ENCODE measurements at places on chromosomes 4 and X.

- no peak for DNase-seq
These were observed 161.8 kb downstream of the RPA4 start for GRCh38 chrX:97045470-97045869.

DNA sequence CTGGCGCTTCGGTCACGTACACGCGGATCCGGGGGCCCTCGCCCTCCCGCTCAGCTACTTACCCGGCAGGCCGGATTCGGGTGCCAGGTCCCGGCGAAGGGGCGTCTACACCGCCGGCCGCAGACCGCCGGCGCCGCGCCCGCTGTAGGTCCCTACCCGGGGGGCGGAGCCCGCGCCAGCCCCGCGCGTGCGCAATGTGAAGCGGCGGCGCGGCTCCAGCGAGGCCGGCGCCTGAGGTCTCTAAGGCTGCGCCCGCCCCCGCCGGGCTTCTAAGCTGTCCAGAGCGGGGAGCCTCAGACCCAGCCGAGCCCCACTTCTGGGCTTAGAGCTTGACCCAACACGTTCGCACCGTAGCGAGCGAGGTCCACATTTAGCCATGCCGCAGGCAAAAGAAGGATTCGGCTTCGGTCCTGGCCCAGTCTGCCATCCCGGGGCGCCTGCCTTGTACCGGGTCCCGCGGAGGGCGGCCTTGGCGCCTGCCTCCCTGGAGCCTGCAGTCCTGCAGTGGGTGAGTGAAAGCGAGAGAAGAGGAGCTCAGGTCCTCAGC, at the start of gene ZNF518B:
Gene ZNF518B (minus strand): TSS at position 172 of the 547 bp plus-strand sequence. CDS start 11,098 bp downstream, outside the sequence.
- peak; percentile 93 for DNase-seq

DNA sequence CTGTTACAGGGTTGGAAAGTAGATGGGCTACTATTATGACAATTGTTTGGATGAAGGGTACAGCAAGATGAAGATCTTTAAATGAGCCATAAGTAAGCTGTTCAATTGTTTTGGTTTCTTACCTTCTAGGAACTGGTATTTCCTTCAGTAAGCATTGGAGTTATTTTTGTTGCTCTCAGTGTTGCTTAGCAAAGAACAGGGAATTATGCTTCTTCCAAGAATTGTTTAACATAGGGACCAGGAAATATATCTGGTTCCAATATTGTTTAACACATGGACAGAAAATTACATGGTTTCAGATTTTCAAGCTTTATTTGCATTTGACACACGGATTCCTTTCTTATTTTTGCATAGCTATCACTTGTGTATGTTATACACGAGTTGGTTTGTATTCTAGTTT, 1999.0 kb downstream of the ARAP2 start:
- DNase-seq = no peak

DNA sequence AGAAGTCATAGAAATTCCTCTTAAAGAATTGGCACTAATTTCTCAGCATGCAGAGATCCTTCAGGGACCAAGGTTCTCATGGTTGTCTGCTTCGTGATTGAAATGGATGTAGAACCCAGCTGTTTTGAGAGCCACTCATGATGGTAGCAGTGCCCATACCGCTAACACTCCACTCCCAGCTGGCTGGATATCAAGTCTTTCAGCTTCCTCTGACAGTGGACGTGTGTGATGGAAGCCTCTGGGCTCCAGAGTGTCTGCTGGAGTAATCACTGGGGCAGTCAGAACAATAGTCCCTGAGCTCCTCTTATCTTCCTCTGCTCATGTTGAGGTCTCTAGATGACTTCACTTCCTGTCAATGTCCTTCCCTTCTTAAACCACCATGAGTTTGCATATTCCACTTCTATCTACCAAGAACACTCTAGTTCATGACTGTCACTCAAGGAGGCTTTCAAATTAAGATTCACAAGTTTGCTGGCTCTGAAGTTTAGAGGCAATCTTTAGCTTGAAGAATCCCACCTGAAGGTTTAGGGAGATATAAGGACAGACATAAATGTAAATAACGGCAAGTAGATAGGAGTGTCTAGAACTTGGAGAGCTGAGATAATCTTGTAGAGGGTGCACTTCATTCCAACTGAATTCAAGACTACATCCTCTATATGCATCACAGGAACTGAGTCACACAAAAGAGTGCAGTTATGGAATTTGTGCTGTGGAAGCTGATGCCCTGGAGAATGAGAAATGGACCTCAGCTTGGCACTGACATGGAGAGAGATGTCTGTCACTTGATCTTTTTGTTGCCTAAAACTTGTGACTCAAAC, 64.5 kb upstream of the WDR1 start:
- no peak for DNase-seq

GRCh38 chrX:46653482-46653881, 79.9 kb downstream of the CHST7 start:
- DNase-seq = no peak

DNA sequence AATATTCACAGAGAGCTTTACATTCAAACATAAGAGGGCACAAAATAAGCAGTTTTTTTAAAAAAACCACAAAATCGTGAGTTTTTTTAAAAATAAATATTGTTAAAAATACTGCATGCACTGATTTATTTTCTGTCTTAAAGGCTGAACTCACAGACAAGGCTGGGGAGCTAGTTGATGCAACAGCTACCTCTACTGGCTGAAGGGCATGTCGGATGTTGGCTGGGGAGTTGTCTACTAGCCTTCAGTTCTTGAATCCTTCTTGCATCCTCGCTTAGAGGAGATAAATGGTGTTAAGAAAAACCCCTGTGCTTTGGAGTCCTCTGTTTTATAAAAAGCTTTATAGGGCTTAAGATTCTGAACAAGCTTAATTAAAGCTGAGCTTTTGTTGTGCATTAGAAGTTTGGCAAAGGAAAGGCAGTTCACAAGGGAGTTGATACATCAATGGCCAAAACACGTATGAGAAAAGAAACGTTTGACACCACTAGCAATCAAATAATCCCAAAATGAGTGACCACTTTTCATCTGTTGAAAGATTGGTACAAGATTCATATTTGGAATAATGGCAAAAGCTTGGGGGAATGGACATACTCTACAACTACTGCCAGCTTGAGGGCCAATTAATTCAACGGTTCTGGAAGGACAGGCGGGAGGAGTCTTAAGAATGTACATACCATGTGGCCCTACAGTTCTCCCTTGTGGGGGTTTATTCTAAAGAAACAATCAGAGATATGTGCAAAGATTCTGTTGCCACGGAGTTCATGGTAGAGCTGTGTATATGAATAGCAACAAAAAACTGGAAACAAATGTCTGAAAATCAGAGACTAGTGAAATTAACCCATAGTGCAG, 94.7 kb downstream of the SEL1L3 start:
- peak; percentile 94 for DNase-seq

DNA sequence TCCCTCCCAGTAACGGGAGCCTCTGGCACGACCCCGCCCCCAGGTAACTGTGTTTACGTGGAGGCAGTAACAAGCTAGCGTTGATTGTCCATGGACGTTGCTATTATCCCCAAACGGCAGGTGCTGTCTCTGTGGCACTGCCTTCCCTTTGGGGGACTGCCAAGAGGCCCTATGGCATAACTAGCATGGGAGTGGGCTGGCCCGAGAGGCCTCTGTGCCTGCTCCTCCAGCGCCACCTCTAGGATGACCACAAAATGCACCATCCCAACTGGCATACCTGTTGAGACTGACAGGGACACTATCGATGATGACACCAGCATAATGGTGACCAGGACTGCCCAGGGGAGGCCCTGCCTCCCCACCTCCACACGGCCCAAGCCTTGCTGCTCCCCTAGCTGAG, 1.5 kb downstream of the SRPK3 start:
- DNase-seq = no peak

GRCh38 chr4:156892805-156893204, 78.8 kb downstream of the PDGFC start:
- no peak for DNase-seq

- DNase-seq = no peak
These were observed 58.2 kb downstream of the ZNF827 start for GRCh38 chr4:145880355-145880960.

- DNase-seq = no peak
These were observed 124.0 kb downstream of the PRDM5 start for GRCh38 chr4:120798570-120798969.

DNA sequence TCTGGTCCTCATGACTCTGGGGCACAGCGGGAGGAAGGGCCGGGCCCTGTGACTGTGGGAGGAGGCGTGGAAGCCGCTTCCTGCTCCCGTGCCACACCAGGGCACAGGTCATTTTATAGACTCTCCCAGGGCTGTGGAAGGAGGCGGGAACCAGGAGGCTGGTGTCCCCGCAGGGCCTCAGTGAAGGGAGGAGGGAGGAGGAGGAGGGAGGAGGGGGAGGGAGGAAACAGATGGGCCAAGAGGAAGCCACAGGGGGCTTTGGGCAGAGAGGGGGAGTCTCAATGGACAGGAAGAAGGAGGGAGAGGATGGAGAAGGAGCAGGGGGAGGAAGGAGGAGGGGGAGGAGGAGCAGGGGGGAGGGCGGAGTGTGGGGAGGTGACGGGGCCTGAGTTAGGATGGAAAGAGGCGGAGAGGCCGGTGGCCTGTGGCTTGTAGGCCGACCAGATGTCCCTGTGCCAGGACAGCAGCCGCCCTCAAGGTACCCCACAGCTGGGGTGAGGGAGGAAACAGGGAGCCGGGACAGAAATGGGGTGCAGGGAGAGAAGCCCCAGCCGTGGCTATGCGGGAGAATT, 6.2 kb upstream of the PLCXD1 start:
- peak; percentile 73 for DNase-seq

DNA sequence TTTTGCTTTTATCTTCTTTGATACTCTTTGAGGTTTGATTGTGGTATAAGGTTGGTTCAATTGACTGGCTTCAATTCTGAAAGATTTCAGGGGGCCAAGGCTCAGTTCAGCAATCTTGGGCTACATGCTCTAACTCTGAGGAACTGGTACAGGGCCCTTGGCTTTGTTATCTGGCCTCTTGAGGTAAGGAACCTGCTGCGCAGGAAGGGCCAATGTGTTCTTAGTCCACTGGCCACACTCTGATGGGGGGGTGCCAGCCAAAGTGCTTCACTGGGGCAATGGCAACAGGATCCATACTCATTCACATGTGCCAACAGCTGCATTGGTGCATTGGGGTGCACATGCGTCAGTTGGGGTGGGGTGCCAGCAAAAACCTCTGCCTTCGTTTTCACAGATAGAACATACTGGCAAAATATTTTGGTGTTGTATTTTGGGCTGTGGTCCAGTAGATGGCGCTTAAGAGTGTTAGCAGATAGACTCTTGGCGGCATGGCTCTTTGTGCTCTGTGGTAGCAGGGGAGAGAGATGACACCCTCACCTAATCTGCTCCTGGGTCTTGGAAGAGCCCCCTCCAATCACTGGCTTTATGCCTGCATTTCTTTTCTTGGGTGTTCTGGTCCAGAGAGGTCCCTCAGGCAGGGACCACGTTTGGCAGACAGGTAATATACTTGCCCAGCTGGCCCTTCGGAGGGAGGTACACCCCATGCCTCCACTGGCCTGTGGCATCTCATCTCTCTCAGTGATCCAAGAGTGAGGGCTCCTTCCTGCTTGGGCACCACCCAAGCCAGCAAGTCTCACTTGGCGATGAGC, 42.9 kb downstream of the NDST3 start:
- DNase-seq = no peak

DNA sequence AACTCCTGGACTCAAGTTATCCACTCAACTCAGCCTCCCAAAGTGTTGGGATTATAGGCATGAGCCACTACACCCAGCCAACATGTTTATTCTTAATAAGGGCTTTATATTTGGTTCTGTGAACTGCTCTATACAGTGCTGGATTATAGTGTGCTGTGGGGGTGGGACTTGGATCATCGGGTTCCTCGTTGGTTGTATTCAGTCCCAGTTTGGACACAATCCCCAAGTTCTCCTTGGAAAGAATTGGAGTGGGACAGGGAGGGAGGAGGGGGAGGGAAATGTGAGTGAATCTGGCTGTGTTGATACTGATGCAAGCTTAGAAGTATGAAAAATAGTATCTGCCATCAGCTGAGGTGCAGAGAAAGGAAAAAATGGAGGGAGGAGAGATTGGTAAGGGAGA, 121.3 kb downstream of the KIT start:
- DNase-seq = no peak

DNA sequence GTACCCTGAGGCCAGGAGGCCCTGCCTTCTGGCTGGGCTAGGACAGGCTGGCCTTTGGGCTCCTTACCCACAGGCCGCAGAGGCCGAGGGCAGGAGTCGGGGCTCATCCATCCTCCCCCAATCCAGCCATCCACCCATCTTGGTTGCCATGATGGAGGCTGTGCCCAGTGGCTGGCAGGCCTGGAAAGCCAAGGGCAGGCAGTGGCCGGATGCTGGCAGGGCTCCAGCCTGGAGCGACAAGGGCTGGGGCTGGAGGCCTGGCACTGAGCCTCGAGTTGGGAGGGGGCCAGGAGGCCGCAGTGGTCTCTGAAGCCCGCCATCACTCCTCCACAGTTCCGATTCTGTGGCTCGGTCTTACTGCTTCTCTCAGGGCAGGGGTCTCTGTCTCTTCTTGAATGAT, 8.6 kb upstream of the BGN start:
- DNase-seq = no peak

DNA sequence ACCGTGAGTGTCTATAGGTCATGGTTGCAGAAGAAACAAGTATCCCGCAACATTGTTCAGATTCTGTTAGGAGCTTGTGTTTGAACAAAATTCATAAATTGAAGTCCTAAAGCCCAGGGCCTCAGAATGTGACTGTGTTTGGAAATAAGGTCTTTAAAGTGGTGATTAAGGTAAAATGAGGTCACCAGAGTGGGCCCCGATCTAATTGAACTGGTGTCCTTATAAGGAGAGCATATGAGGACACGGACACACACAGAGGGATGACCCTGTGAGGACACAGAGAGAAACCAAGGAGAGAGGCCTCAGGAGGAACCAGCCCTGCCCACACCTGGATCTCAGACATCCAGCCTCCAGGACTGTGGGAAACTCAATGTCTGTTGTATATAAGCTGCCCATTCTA, 76.9 kb downstream of the DHRSX start:
- no peak for DNase-seq

- peak; percentile 96 for DNase-seq
These were observed at the start of gene ELK1 for GRCh38 chrX:47650164-47651042. Gene ELK1, minus strand, starts transcription at chrX:47650563. Its CDS starts 9,122 bp downstream, at chrX:47641441.

DNA sequence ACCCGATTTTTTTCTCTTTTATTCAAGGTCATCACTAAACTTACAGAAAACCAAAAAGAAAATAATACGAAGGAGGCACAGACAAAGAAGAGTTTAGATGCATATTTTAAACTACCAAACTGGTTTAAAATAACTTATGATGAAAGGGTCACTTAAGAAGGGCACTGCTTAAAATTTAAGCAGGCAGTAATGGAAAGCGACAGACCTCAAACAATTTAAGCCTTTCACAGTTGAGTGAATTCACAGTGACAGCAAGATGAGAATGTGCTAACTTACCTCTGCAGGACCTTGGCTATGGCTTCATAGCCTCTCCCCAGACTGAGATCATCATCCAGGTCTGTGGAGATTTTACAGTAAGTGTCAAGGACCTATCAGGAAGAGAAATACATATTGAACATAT, 112.1 kb downstream of the TTC29 start:
- peak; percentile 88 for DNase-seq

DNA sequence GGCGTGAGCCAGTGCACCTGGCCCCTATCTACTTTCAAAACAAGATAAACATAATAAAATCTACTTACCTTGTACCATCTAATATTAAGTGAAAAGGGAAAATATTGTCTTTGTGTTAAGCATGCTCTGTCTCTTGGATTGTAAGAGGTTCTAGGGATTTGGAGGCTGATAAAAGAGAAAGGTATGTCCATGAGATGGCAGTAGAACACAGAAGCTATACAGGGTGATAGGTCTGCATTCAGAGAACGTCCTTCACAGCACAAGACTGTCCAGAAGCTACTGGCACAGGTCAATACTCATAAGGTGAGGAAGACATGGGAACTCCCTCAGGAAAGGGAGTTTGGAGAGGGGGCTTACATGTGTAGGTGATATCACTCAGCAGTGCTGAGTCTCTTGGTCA, 135.5 kb downstream of the TMEM47 start:
- no peak for DNase-seq

- DNase-seq = no peak
These were observed 104.6 kb upstream of the KLF3 start for GRCh38 chr4:38559374-38559773.
